ENCODE measurements at places on chromosomes 11 and 22.
A peak's percentile ranks its signal among the peaks of the same experiment; 100 is the strongest.

- DNase-seq = no peak
Measured at GRCh38 chr22:25019427-25020184, 67.1 kb downstream of the KIAA1671 start.

- no peak for DNase-seq
Measured at GRCh38 chr11:107710301-107710700, 1.6 kb downstream of the SLN start.

DNA sequence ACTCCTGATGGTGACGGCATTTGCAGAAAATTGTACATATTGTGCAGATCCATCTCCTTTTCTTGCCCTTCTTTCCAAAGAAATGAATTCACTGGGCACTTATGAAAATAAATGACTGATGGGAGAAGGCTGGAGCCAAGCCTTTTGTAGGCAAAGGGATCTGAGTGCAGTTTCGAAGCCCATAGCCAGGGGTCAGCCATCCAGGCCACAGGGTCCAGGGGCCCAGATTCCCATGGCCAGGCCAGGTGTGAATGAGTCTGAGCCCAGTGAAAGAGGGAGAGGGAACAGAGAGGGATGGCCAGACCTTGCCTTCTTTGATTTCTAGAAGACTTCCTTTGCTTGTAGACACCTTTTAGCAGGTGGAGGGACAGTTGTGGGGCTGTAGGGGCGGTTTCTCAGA, 209.1 kb downstream of the KIRREL3 start:
- DNase-seq = no peak

- DNase-seq = no peak
Measured at GRCh38 chr11:28838741-28839140, 730.6 kb downstream of the METTL15 start.

GRCh38 chr11:75492181-75492820, 33.4 kb downstream of the GDPD5 start:
- peak; percentile 15 for DNase-seq

DNA sequence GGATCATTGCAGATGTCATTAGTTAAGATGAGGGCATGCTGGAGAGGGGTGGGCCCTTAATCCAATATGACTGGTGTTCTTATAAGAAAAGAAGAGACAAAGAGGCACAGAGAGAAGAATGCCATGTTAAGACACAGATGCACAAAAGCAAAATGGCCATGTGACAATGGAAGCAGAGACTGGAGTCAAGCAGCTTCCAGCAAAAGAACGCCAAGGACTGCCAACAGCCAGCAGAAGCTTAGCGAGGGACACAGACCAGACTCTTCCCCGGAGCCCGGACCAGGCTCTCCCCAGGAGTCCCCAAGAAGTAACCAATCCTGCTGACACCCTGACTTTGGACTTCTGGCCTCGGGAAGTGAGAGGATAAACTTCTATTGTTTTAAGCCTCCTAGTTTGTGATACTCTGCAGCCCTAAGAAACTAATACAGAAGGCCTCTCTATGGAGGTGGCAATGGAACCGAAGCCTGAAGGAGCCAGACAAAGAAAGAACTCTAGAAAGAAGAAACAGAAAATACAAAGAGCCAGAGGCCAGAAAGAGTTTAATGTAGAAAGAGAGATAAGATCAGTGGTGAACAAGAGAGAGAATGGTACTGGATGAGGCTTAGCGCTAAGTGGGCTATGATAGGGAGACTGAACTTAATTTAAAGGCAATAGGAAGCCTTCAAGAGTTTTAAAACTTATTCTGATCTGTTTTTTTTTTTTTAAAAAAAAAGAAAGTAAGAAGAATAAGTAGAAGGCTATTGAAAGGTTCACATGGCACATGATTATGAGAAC, 27.7 kb downstream of the PRCP start:
- DNase-seq = no peak

- DNase-seq = no peak
Measured at GRCh38 chr11:67261946-67262681, 4.2 kb upstream of the GRK2 start.

- no peak for DNase-seq
Measured at GRCh38 chr22:23525510-23525909, 54.6 kb downstream of the IGLL1 start.

- DNase-seq = no peak
Measured at GRCh38 chr11:70265341-70265740, 5.1 kb upstream of the PPFIA1 start.

Measured in activated naive CD8-positive, alpha-beta T cell treated with anti-CD3 and anti-CD28 coated beads, Interleukin-2, amount 50 U/mL, for 16 hours (primary cell).